ENCODE measurements at places on chromosomes 7 and 10.

GRCh38 chr10:89219513-89220218, 12.5 kb upstream of the CH25H start:
- DNase-seq: no peak

DNA sequence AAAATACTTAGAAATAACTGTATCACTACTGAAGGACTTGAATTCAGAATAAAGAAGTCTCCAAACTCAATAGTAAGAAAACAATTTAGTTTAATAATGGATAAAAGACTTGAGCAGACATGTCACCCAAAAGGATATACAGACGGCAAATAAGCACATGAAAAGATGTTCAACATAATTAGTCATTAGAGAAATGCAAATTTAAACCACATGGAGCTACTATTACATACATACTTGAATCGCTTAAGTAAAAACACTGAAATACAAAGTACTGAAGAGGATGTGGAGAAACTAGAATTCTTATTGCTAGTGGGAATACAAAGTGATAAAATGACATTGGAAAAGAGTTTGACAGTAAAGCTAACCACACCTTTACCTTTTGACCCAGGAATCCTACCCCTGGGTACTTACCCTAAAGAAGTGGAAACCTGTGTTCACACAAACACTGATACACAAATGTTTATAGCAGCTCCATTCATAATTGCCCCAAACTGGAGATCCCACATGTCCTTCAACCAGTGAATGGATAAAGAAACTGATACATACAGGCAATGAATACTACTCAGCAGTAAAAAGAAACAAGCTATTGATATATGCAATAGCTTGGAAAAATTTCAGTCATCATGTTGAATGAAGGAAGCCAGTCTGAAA, 54.3 kb upstream of the NFKB2 start:
- DNase-seq: no peak

DNA sequence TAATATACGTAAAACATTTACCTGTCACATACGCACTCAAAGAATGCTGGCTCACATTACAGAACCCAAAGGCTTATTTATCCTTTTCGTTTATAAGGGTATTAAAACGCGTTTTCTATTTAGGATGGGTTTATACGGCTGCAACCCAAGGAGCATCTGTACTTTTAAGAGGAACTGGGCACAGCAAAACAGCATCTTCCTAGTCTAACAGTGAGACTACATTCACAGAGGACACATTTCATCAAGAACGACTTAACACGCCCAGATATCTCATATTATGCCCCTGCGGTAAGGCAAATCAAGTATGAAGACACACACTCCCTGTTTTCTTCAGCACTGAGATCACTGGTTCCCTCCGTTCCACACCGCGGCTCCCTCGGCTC, 533 bp upstream of the DMTF1 start:
- no peak for DNase-seq

DNA sequence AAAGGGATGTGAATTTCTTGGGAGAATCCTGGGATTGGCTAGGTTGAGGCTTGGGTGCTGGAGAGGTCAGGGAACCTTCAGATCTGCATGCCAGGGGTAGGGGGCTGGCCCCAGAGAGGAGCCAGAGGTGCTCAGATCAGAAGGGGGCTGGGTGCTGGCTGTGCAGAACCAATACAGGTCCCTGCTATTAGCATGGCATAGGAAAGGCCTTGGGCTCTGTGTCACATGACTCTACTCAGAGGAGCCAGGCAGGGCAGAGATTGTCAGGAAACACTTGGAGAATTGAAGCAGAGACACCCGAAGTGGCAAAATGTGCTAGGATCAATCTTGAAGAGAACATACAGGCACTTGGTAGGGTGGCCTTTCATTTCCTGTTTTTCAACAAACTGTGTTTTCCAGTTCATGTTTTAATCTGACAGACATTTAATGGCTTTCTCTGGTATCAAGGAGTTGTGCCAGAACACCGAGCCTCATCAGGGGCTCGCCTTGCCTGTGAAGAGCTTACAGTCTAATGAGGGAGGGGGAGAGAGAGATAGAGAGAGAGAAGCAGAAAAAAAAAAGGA, 498.9 kb downstream of the RPS24 start:
- DNase-seq: no peak

GRCh38 chr10:49371967-49372366, 23.9 kb downstream of the DRGX start:
- DNase-seq: no peak

GRCh38 chr7:6579446-6579845, 2.2 kb downstream of the ZDHHC4 start:
- no peak for DNase-seq

GRCh38 chr10:4073912-4074311, 288.9 kb upstream of the KLF6 start:
- no peak for DNase-seq

Measured in stimulated activated CD8-positive, alpha-beta memory T cell treated with anti-CD3 and anti-CD28 coated beads, Interleukin-4, amount 100 ng/mL, for 24 hours (primary cell).